AG04449 (cell line): ENCODE measurements at places on chromosomes 11 and 22.
A peak's percentile ranks its signal among the peaks of the same experiment; 100 is the strongest.

- no peak for DNase-seq
These were observed 21.9 kb downstream of the IGSF9B start for GRCh38 chr11:133934599-133935550.

- no peak for DNase-seq
These were observed 23.8 kb upstream of the FZD4 start for GRCh38 chr11:86978756-86979608.

DNA sequence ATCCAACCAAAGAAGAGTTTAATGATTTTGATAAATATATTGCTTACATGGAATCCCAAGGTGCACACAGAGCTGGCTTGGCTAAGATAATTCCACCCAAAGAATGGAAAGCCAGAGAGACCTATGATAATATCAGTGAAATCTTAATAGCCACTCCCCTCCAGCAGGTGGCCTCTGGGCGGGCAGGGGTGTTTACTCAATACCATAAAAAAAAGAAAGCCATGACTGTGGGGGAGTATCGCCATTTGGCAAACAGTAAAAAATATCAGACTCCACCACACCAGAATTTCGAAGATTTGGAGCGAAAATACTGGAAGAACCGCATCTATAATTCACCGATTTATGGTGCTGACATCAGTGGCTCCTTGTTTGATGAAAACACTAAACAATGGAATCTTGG, 23.9 kb downstream of the KDM4D start:
- DNase-seq, result no peak

GRCh38 chr11:117564321-117564720, 232.7 kb downstream of the DSCAML1 start:
- no peak for DNase-seq

- no peak for DNase-seq
These were observed 2.5 kb downstream of the TMEM184B start for GRCh38 chr22:38270091-38270992.

GRCh38 chr11:10490032-10490397, 35.0 kb downstream of the AMPD3 start:
- no peak for DNase-seq

DNA sequence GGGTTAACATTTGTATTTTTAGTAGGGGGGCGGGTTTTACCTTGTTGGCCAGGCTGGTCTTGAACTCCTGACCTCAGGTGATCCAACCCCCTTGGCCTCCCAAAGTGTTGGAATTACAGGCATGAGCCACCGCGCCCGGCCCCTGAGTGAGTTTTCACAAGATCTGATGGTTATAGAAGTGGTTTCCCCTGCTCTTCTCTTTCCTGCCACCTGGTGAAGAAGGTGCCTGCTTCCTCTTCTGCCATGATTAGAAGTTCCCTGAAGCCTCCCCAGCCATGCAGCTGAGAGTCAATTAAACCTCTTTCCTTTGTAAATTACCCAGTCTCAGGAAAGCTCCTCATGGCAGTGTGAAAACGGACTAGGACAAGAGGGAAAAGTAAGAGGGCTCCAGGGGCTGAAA, 259.1 kb upstream of the PLET1 start:
- no peak for DNase-seq

- DNase-seq, result no peak
These were observed 63.9 kb upstream of the CSNK2A3 start for GRCh38 chr11:11416917-11417316.

GRCh38 chr11:117669062-117669461, 128.0 kb downstream of the DSCAML1 start:
- DNase-seq, result no peak

DNA sequence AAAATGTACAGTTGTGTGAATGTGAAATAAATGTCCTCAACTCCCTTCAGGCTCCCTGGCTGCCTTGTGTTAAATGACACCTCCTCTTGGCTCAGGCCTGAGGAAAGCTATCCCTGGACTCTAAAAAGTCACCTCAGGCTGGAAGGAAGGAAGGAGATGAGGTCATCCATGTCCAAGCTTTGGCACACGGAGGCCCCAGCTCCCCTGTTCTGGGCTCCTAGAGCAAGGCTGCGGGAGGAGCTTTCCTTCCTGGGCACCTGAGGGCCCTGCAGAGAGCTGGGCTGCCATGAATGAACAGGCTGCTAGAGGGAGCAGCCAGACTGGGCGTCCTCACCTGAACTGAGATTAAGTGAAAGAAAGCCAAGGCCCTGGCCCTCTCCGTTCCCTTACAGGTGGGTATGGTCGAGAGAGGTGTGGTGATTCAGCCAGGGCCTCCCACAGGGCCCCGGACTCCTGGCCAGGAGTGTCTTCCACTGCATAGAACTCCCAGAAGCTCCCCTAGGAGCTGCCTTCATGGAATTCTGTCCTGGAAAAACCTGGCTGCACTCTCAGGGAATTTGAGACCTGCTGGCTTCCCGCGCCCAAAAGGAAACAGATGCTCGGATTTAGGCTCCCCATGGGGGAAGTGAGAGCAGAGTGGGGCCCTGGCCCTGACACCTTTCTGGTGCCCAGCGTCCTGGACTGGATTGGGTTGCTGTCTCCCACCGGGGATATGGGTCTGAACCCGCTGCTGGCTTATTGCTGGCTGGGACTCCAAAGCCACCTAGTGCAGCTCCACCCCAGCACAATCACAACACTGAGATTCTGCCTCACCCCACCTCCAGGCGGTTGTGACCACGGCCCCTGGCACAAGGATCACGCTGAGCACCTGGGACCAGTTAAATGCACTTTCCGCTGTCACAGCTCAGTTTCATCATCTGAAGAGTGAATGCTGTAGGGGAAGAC, 22.2 kb downstream of the MYBPC3 start:
- no peak for DNase-seq

DNA sequence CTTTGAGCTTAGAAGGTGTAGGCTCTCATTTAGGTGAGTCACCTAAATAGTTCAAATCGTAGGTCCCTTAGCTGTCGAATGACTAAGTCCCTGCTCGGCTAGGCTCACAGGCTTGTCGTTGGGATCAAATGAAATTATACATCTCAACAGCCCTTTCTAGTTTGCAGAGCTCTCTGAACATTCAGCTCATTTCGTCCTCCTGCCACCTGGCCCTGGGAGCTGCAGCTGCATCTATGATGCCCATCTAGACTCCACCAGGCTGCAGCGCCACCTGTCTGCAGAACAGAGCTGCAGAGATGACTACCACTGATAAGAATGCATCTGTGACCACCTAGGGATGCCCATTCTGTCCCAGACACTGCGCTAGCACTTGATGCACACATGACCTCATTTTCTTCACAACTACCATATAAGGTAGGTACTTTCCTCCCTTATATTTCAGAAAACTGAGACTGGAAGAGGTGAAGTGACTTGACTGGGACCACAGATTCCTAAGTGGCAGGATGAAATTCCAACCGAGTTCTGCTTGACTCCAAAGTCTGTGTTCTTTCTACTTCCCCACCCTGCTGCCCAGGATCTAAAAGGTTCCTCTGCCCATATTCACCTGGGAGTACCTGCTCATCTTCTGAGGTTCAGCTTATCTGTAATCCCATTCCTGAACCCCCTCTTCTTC, 141.1 kb upstream of the NARS2 start:
- peak; percentile 23 for DNase-seq
